ENCODE measurements at places on chromosomes 11 and 22. TPM values are rescaled to one million over a fixed set of nuclear protein-coding genes. Genes with fewer than 3 reads are reported as not detected.

Gene SUSD2
- total RNA-seq = 0.25 TPM

Gene ZC3H7B
- 25.8 TPM for total RNA-seq

Gene CBL
- total RNA-seq = 20.7 TPM

Gene DUSP8
- 0.09 TPM for total RNA-seq

Gene MUC2
- not detected for total RNA-seq

Gene JHY
- total RNA-seq = 0.69 TPM

Gene DAGLA
- total RNA-seq = 1.1 TPM

Gene PRSS23
- 282 TPM for total RNA-seq
